ENCODE measurements at places on chromosomes 3 and 15.

DNA sequence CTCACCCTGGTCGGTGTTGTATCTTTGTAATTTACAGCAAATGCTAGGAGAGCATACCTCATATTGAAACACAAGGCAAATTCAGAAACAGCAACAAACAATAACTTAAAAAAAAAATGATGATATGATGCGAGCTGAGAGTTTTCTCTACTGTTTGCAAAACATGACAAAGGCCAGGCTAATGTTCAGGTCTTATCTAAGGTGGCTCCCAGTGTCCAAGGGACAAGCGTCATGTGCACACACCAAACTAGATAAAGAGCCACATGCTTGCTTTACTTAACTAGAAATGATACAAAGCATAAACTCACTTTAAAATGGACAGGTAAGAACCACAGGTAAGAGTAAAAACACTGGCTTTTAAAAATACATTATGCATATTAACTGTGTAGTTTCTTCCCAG, 375.9 kb downstream of the FOXP1 start:
- no peak for DNase-seq

- no peak for DNase-seq
These were observed 518.0 kb upstream of the NR2F2 start for GRCh38 chr15:95812491-95812890.

DNA sequence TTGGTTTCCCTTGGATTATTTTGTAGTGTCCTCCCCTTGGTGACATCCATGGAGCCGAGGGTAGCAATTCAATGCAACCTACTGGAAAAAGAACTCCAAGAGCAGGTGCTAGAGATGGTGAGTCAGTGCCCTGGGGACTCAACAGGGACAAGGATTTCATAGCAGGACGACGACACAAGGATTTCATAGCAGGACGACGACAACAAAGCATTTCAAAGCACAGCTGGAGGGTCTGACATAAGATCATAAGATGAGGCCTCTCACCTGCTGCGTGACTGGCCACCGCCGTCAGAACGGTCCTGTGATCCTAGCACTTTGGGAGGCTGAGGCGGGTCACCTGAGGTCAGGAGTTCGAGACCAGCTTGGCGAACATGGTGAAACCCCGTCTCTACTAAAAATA, 22.5 kb downstream of the NRROS start:
- DNase-seq: no peak

DNA sequence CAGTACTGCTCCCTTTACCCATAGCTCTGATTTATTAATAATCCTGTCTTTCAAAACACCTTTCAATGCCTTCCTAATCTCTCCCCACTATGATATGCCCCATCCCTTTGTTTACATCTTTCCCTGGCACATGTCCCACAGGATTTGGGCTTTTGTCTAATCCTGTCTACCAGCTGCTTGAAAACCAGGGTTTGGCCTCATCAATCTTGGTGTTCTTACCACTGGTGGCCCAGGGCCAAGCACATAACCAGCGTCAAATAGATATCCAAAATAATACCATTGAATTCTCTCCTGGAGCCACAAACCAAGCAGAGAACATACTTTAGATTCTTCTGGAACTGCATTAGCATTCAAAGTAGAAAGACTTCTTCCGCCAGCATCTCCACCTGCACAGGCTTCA, 104.8 kb upstream of the PPP2R3A start:
- no peak for DNase-seq

DNA sequence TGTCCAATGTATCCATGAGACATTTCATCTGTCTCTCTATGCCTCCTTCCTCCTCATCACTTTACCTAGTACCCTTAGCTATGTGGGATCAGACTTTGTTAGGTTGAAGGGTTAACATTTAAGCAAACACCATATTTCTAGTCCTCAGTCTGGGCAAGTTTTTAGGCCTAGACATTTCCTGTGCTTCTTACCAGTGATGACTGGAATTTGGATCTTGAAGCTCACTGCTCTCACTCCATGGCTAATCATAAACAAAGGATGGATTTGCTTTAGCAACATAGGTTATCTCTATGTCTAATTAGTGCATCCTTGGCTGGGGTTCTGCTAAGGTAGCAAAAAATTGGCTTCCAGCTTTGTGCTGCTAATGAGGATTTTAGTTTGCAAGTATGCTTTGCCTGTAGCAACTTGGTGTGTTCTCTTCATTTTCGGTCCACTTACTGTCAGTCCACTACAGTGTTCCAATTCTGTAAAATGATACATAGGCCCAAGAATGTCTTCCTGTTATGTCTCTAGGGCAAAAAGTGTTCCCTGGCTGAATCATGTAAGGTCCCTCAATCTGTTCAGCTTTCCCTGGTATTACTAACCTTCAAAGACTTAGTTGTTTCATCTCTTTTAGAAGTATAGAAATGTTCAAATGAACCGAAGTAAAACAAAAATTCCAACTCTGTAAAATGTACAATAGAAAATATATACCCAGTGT, 615.4 kb downstream of the CADM2 start:
- DNase-seq: no peak

- DNase-seq: no peak
These were observed 894.3 kb downstream of the OTOL1 start for GRCh38 chr3:162390891-162391290.

GRCh38 chr3:124885466-124886167, 1.5 kb downstream of the ITGB5 start:
- DNase-seq: no peak

GRCh38 chr15:75023872-75024636, 664 bp downstream of the PPCDC start:
- DNase-seq: no peak

- DNase-seq: no peak
These were observed 352.8 kb upstream of the SEMA6D start for GRCh38 chr15:47364230-47365141.

GRCh38 chr15:98978153-98978552, 29.4 kb downstream of the PGPEP1L start:
- DNase-seq: no peak

- no peak for DNase-seq
These were observed 47.8 kb downstream of the TNFAIP8L3 start for GRCh38 chr15:51046799-51047449.

GRCh38 chr3:58965865-58966264, 84.0 kb downstream of the CFAP20DC start:
- no peak for DNase-seq

DNA sequence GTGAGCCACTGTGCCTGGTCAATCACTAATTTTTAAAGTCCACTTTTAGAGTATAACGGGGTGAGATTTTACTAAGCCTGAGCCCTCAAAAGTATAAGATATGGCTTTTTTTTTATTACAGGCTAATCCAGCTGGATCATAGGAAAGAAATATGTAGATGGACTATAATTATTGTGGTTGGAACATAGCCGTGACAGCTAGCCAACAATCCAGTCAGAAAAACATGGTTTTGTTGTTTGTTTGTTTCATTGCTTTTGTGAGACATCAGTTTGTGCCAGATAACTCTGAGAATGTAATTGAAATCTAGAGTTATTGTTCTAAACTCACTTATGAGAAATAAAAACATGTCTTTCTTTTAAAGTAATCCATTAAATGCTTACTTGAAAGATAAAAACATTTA, 37.3 kb upstream of the ATOSA start:
- no peak for DNase-seq

DNA sequence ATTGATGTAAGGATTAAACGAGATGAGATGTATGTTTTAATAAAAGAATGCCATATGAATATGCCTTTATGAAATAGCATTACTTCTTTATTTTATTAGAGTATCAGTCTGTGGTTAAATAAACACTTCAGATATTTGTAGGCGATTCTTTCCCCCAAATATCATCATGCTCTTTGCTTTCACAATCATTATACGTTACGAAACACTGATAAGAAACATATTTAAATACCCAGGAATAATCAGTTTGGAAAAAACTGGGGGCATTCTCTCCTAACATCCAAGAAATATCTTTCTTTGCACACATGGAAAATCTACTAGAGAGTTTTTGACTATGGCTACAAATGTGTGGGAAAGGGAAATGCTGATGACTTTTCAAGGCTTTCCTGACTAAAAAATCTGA, 4.4 kb upstream of the PLAAT1 start:
- DNase-seq: no peak

GRCh38 chr15:63312286-63312685, 34.9 kb downstream of the APH1B start:
- DNase-seq: no peak

GRCh38 chr3:126881861-126882260, 101.1 kb upstream of the PLXNA1 start:
- DNase-seq: no peak

DNA sequence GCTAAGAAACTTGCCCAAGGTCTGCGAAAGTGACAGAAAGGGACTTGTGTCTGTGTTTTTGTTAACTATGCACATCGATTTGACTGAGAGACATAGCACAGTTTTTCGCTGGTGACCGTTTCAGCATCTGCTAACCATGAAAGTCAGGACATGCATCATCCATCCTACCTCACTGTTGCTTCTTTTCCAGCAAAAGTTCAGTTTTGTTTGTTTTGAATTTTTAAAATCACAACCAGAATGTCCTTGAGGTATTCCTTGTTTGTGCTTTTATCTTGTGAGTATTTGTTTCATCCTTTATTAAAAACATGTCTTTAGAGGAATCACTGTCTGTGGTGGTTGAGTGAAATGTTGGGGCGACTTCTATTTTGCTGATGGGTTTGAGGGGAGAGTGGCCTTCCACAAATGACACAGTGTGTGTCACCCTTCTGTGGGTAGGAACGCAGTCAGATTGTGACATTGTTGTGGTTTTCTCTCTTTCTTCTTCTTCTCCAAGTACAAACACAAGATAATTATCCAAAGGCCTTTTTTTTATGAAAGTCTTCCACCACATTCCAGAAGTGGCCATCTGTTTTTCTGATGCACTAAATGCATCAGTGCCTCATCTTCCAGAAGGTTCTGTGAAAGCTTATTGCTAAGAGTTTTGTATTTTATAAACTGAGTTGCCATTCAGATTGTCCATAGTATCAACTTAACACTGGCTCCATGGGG, 214.4 kb upstream of the NR2E3 start:
- no peak for DNase-seq

DNA sequence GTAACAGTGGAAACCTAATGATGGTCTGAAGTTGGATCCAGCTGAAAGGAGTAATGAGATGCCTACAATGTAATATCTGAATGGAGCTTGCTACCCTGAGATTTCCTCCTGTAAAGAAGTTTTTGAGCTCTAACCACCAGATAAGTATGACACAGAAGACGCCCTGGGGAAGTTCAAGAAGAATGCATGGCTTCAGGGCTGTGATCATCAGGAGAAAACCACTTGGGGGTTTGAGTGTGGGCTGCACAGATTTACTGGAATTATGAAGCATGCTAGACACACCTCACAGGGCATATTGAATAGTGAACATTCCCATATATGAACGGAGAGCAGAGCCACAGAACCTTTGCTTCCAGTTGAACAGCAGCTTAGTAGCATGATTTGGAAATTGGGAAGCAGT, 10.6 kb upstream of the CCDC80 start:
- no peak for DNase-seq

- no peak for DNase-seq
These were observed 184.4 kb downstream of the PEX5L start for GRCh38 chr3:179852142-179852905.

GRCh38 chr15:30940359-30940758, 36.6 kb downstream of the FAN1 start:
- no peak for DNase-seq

GRCh38 chr15:33778852-33779251, 189.4 kb upstream of the CHRM5 start:
- no peak for DNase-seq

DNA sequence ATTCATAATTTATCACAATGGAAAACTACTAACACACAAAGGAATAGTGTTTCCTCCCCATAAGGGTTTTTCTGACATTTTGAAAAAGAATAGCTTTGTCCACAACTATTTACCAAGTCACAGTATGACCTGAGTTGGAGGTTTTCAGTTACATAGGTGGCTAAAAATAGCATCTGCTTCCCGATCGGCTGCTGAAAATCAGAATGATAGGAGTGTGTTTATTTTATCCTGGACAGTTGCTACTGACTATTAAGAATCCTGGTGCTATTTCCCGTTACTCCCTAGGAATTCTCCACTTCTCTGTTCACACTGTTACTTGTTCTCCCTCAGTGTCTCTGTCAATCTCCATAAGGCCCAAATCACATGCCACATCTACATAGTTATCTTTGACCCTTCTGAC, 353.9 kb upstream of the RARB start:
- no peak for DNase-seq

DNA sequence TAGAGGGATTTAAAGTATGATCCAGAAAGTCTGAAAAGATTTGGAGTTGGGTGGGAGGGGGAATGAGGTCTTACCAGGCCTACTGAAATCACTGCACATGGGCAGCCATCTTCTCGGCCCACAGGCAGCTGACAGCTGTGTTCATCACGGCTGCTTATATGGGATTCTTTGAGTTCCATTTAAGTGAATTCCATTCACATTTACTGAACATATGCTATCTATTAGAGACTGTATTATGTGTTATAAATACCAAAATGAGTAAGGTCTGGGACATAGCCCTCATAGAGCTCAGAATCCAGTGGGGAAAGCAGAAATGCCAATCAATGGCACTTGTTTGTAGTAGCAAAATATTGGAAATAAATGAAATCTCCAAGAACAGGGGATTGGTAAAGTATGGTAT, 91.1 kb downstream of the TRIM42 start:
- no peak for DNase-seq

GRCh38 chr3:128581566-128581965, 69.1 kb downstream of the RPN1 start:
- no peak for DNase-seq

DNA sequence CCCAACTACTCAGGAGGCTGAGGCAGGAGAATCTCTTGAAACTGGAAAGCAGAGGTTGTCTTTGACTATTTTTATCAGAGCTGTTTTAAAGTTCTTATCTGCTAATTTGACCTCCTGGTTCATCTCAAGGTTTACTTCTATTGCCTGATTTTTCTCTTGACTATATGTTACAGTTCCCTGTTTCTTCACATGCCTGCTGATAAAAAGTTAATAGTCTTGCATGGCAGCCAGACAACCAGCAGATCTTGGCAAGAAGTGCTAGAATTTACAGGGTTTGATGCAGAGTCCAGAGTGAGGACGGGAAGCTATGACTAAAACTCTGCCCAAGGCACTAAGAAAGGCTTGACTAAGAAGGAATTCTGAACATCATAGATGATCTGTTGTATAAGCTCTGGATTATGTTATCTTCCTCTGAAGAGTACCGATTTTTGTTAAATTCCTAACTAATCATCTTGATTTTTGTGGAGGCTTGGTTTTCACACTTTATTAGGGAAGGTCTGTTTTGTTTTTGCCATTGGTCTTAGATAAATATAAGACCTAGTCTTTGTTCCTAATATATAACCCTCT, 85.9 kb downstream of the CHSY1 start:
- no peak for DNase-seq

GRCh38 chr3:51559411-51559888, 20.9 kb downstream of the RAD54L2 start:
- no peak for DNase-seq

- no peak for DNase-seq
These were observed 1151.3 kb upstream of the CADM2 start for GRCh38 chr3:83807511-83807910.

GRCh38 chr3:179729086-179729485, 76.2 kb downstream of the USP13 start:
- DNase-seq: no peak

Measured in activated CD8-positive, alpha-beta memory T cell treated with anti-CD3 and anti-CD28 coated beads for 48 hours (primary cell).